Heart right ventricle (tissue), 16 donors: ENCODE measurements at places on chromosomes 1 and 21. TPM values are rescaled to one million over a fixed set of nuclear protein-coding genes. Genes with fewer than 3 reads are reported as not detected.

DNA sequence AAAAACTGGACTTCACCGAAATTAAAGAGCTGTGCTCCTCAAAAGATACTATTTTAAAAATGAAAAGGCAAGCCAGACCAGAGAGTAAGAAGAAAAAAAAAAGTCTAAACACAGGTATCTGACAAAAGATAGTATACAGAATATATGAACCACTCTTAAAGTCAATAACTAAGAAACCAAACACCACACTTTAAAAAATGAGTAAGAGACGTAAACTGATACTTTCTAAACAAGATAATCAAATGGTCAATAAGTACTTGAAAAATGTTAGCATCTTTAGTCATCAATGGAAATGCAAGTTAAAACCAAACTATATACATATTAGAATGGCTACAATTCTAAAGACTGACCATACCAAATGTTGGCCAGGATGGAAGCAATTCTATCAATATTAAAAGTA, 77.6 kb downstream of the EVI5 start:
- no peak for DNase-seq

DNA sequence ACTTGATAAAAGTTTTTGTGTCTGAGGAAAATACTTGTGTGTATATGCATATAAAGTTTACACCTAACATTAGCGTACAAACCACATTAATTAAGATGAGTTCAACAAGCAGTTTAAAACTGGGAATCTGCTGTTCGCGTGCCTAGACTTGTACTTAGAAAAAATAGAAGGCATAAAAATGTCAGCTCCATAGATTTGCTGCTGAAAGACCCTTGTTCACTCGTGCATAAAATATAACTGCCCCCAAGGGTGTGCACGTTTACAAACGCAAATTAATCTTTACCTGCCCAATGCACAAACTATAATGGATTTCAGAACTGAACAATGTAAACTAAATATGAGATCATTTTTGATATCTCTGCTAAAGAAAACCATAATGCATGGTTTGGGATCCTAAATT, 392.3 kb upstream of the ADGRL2 start:
- DNase-seq: no peak

GRCh38 chr1:167441222-167441621, 77.1 kb downstream of the CD247 start:
- no peak for DNase-seq

GRCh38 chr1:113292603-113293255, 97.6 kb upstream of the MAGI3 start:
- DNase-seq: no peak

- no peak for DNase-seq
Measured at GRCh38 chr1:48931506-48932192, 155.0 kb upstream of the BEND5 start.

DNA sequence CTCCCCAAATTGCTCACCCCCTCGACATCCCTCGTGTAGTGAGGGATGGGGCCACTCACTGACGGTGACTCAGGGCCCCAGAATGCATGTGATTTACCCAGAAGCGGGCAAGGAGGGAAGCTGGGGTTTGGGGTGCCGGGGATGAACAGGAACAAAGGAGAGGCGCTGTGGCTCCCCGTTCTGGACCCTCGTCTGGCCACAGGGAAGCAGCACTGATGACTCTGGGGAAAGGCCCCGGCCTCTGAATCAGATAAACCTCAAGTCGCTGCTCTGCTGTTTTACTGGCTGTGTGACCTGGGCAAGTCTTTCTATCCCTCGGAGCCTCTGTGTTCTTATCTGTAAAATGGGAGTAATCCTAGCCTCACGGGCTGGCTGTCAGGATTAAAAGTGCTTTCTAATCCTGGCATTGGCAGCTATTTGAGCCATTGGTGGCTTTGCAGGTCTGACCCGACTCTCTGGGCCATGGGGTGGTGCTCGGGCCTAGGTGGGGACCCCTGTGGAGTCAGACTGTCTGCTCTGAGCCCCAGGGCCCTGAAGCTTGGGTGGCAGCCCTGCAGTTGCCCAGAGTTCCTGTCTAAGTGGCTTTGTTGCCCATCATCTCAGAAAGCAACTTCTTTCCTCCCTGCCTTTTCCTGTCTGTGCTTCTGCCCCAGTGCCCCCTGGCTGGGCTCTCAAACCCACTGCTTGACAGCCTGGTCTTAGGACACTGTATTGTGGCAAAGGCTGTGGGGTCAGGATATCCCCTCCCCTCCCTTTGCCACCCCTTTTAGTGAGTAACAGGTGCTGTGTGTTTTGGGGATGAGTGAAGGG, 5.5 kb downstream of the TNFRSF1B start:
- no peak for DNase-seq

- no peak for DNase-seq
Measured at GRCh38 chr1:223358826-223359225, 5.2 kb downstream of the SUSD4 start.

DNA sequence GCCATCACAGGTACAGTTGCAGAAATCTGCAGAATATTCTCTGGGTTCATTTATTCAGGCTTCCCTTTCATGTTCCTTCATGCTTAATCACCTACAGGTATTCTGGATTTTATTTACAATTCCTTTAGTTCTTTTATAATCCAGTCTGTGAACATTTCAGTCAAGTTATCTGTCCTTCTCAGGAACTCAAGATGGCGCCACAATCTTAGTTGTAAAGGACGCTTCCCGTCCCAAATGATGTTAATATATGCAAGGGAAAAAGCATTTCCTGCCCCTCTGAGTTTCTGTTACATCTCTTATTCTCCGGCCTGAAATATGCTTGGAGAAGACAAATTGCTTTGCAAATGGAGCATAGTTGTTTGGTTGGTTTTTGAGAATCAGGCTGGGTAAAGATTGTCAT, 19.3 kb downstream of the F3 start:
- no peak for DNase-seq

DNA sequence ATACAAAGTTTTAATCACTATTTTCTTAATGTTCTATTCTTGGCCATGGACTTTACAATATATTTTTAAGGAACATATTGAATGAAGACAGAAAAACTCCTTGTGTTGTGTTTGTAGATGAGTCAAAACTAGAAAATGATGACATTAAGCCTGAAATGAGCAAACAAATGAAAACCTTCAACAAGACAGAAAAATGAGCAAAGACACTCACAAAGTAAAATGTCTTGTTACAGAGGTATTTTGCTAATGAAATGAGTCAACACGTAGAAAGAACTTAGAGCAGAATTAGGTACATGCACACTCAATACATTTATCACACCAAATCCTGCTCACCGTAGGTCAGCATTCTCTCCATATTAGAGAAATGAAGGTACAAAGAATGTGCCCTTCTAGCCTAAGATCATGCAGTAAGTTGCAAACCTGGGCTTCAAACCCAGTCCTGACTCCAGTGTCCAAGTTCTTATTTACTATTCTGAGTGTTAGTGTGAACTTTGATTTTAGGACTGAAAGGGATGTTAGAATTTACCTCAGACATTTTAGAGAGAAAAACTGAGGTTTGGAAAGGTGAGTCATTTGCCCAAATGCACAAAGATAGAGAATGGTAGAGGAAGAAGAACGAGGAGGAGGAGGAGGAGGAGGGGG, 133.9 kb upstream of the SGIP1 start:
- no peak for DNase-seq

PDC gene
- total RNA-seq: not detected

URB2 gene
- total RNA-seq: 2.9 TPM

KIAA0040 gene
- total RNA-seq: 7.5 TPM

CFHR4 gene
- not detected for total RNA-seq

ETV3L gene
- total RNA-seq: not detected

TMEM269 gene
- total RNA-seq: not detected

WNT9A gene
- 4.6 TPM for total RNA-seq

IL20 gene
- not detected for total RNA-seq

OR2M5 gene
- not detected for total RNA-seq

NPPA gene
- 49.6 TPM for total RNA-seq
